Stimulated activated CD4-positive, alpha-beta T cell treated with anti-CD3 and anti-CD28 coated beads, TNF-alpha, amount 100 ng/mL, for 4 hours (primary cell): ENCODE measurements at places on chromosomes 4 and X.

DNA sequence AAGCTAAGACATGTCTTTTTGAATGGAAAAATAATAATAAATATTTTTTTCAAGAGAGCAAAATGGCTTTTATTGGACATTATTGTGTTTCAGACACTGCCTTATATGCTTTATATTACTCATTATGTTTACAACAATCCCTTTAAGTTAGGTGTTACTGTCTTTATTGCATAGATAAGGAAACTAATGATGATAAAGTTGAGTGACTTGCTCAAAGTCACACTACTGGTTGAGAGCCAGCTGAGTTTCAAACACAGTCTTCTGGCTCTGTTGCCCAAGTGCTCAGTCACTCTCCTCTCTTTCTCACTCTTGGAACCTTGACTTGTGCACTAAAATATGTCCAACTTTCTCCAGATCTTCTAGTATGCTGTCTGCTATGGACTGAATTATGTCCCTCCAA lies 71.5 kb upstream of the SLC39A8 start:
- no peak for DNase-seq

DNA sequence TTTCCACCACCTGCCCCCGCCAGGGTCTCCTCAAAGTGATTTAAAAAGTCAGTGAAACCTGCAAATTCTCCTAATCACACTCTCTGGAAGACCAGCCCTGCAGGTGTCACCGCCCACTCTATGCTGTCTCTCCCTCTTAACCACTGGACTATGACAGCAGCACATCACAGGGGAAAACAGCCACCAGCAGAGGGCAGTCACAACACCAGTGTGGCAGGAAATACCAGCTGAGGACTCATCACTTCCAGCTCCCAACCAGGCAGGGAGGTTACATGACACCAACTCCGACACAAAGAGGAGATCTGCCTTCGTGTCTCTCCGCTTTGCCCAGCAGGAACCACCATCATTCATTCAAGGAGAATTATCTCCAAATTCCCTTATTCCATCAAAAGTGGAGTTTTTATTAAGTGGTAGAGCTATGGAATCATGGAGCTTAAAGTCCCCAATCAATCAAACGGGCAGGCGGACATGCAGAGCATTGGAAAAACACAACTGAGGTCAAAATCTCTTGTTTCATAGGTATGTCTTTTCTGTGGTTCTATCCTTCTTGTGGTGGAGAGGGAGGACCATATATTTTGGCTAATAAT lies 91.3 kb downstream of the NSUN7 start:
- DNase-seq, result peak; percentile 62

GRCh38 chrX:50111742-50112141 lies 89.1 kb downstream of the AKAP4 start:
- DNase-seq, result no peak

DNA sequence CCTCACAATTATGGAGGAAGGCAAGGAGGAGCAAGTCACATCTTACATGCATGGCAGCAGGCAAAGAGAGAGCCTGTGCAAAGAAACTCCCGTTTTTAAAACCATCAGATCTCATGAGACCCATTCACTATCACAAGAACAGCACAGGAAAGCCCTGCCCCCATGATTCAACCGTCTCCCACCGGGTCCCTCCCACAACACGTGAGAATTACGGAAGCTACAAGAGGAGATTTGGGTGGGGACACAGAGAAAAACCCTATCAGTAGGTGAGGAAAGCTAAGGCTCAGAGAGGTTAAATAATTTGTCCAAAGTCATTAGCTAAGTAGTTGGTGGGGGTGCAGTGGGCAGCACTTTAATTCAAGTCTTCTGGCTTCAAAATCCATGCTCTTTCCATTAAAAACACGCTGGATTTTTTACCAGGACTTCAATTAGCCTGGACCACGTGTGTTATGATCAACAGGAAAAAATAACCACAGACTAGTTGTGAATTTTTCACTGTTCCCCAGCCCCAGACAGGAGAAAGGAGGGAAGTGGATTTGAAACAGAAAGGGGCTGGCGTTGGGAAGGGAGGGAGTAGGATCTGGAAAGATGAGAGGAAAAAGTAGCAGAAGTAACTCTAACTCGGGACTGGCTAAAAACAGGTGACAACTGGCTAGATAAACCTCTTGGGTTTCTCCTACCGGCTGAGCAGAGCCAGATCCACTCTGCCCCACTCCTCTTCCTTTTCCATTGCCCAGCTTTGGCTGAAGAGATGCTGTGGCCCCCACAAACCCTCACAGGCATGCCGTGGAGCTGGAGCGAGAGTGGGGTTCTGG lies 986 bp downstream of the MTMR8 start:
- DNase-seq, result no peak

- no peak for DNase-seq
Observed at GRCh38 chr4:116724249-116724648, 361.1 kb downstream of the TRAM1L1 start.
